CD4-positive, CD25-positive, alpha-beta regulatory T cell (primary cell): ENCODE measurements at places on chromosomes 7 and 10. TPM values are rescaled to one million over a fixed set of nuclear protein-coding genes. Genes with fewer than 3 reads are reported as not detected.

DNA sequence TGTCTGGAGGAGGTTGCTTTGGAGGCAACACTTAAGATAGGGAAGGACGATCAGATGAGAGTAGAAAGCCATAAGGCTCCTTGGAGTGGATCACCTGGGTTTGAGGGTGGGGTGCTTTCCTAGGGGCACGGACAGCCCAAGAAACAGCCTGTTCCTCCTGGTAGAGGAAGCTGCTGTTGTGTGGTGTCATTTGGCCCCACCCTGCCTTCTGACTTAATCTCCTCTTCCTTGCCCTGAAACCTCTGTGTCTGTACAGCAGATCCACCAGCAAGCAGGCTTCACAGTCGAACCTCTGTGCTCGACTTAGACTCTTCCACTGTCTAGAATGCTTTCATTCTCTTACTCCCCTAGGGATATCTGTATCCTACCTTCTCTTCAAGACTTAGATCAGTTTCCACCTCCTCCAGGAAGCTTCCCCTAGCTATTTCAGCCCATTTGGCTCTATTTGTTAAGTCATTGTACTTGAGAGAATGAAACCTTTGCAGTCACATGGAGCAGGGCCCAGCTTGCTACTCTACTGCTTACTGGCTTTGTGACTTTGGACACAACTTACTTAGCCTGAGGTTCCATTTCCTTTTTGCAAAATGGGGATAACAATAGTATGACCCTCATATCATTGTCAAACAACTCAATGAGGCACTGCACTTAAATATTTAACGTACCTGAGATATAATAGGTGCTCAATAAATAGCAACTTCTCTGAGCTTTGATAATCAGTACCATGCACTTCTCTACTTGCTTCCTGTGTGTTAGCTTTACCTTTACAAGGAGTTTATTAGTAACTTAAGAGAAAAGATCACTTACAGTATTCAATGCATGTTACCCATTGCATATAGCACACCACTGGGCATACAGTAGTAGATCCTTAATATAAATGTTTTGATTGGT, 5.0 kb downstream of the MXI1 start:
- no peaks in the 10 kb centered on the region for H3K36me3 ChIP-seq
- peak overlapping the region; percentile 94 for H3K27ac ChIP-seq
- peak overlapping the region; percentile 88 for H3K4me3 ChIP-seq
- DNase-seq = peak; percentile 31
- H3K4me1 ChIP-seq = peaks cover 51% of the 10 kb centered on the region

DNA sequence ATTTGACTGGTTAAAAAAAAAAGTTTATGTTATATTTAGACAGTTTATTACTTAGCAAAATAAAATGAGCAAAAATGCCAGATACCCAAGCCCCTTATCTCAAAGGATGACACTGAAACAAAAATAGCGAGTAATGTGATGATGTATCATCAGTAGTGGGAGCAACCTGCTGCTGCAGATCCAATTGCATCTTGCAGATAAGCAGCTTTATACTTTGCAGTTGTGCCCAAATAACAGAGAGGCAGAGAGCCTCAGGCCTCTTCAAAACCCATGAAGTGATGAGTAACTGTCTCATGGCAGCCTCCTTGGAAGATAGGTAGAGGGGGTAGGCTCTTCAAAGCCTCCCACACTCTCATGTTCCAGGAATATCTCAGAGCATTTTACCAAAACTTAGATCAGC, 468.2 kb upstream of the LRRTM3 start:
- DNase-seq = no peak
- H3K36me3 ChIP-seq = no peaks in the 10 kb centered on the region
- H3K4me3 ChIP-seq = no peak overlapping the region
- H3K27me3 ChIP-seq = no peaks in the 10 kb centered on the region

DNA sequence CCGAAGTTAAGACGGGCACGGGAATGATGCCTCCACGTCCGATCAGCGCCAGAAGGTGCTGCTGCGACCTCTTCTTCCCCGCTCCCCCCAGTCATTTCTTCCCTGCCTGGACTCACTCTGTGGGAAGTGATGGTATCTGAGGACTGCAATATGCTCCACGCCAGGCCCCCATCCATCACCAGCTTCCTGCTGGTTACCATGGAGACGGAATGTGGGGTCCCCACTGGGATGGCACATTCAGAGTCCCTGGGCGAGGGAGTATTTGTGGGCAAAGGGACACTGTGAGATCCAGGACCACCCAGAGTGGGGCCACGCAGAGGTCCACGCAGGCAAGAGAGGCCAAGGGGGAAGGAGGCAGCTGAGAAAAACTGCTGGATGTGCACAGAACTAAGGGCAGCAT, 39.7 kb downstream of the CARD11 start:
- peaks cover 2% of the 10 kb centered on the region for H3K4me1 ChIP-seq
- peaks cover 32% of the 10 kb centered on the region for H3K36me3 ChIP-seq
- H3K4me3 ChIP-seq = no peak overlapping the region
- no peak overlapping the region for H3K27ac ChIP-seq
- DNase-seq = no peak

DNA sequence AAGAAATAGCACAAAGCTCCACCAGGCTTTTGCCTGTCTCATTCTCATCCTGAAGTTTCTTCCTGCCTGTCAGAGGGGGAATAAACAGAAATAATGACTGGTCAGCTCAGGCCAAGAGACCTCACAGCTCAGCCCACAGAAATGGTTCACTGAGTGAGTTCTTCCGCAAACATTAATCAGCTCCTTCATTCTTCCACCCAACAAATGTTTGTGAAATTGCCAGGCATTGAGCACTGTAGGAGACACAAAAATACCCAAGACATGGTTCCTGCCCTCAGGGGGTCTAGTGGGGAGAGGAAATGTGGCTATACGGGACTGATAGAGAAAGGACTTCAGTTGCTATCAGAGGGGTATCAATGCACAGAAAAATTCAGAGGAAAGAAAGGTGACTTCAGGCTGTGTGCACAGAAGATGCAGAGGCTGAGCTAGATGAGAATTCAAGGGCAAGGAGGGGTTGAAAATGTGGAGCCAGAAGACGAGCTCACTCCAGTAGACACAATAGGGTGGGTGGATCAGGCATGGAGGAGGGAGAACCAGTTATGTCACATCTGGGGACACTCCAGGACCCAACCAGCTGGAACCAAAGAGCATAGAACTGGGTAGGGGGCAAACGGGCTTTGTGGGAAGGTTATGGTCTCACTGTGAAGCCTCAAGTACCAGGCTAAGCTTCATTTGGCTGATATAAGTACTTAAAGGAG, 20.9 kb downstream of the MYOF start:
- no peak overlapping the region for H3K4me3 ChIP-seq
- H3K36me3 ChIP-seq = no peaks in the 10 kb centered on the region
- H3K27ac ChIP-seq = no peak overlapping the region

- no peak overlapping the region for H3K4me3 ChIP-seq
- no peak overlapping the region for H3K27ac ChIP-seq
- DNase-seq = no peak
Observed at GRCh38 chr7:145848691-145849090, 267.9 kb upstream of the CNTNAP2 start.

The DRGX gene
- total RNA-seq = not detected

DNA sequence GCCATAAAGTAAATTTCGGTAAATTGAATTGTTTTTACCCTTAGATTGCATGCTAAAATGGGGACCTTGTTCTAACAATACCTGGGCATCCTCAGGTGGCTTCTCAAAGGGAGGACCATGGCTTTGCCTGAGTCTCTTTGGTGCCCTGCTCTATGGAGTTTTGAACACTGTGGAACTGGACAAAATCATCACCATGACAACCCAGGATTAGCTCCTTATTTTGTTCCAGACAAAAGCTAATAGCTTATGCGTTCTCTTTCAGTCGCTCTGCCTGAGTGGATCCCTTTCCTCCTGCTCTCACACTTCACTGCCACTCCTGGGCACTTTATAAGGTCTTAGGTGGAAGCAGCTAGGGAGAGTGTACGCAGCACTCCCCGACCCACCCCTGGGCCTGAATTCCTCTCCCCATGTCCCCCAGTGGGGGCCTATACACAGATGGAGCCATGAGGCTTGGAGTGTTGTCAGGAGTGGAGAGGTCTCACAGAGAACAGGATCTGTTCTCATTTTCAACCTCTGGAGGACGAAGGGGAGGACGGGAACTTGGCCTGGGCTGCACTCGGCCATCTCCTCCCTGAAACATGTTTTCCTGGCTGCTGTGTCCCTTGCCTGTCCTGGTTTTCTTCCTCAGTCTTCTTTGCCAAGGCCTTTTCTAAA, 19.0 kb downstream of the ADCYAP1R1 start:
- no peaks in the 10 kb centered on the region for H3K36me3 ChIP-seq
- DNase-seq = no peak
- no peak overlapping the region for H3K27ac ChIP-seq
- H3K4me1 ChIP-seq = no peaks in the 10 kb centered on the region

DNA sequence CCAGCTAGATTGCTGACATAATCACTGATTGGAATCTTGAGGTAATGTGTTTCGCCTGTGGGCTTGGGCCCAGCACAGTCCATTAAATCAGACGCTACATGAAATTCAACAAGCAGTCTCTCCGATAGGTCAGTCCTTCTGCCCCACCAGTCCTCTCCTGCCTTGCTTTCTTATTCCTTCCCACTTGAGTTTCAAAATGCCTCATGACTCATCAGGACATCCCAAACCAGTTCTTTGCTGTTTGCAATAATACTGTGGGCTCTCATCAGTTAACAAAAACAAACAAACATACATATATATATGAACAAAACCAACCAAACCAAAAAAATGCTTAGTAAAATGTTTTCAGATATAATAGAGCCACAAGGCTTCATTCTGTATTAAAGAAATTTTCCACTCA, 599.0 kb downstream of the SORCS1 start:
- no peak for DNase-seq
- no peak overlapping the region for H3K27ac ChIP-seq
- H3K36me3 ChIP-seq = no peaks in the 10 kb centered on the region
- no peak overlapping the region for H3K4me3 ChIP-seq
- no peaks in the 10 kb centered on the region for H3K4me1 ChIP-seq

GRCh38 chr7:26532471-26532870, 240.8 kb downstream of the SNX10 start:
- no peak overlapping the region for H3K27ac ChIP-seq
- H3K4me3 ChIP-seq = no peak overlapping the region
- peaks cover 16% of the 10 kb centered on the region for H3K27me3 ChIP-seq
- no peak for DNase-seq

DNA sequence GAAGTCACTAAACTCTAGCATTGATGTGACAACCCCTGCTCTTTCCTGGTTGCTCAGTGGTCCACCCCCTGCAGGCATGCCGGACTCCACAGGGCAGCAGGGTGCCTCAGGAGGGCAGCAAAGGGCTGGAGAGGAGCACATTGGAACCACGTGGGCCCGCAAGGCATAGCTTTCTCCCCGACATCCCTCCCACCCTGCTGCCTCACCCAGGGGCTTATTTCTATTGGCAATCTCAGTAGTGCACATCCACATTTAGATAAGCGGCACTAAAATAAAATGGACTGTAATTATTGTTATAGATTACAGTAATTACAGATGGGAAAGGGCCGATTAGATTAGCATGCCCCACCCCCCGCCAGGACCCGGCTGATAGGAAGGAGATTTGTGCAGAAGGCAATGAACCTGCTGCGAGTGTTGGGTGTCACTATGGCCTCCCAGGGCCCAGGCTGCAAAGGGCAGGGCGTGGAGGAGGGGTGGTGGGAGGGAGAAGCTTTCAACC, 580.1 kb downstream of the GRID1 start:
- H3K4me3 ChIP-seq = no peak overlapping the region
- DNase-seq = no peak
- H3K27me3 ChIP-seq = no peaks in the 10 kb centered on the region
- no peaks in the 10 kb centered on the region for H3K36me3 ChIP-seq

DNA sequence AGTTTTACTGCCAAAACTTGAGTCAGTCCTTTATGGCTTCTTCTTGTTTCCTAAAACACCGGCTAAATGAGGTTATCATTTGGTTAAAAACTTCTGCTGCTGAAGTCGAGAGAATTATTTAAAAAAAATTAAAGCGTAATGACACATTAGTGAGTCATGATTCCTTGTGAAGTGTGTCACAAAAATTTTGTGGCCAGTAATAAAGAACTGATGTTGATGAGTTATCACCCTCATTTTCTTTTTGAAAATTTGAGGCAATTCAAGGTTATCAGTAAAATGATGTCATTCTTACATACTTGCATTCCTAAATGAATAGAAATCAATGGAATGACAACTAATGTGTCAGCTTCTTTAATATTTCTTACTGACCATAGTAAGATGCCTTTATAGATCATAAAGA, 427.4 kb downstream of the SORCS3 start:
- no peak overlapping the region for H3K4me3 ChIP-seq
- no peak for DNase-seq
- H3K4me1 ChIP-seq = no peaks in the 10 kb centered on the region
- no peak overlapping the region for H3K27ac ChIP-seq

The PAPOLB gene
- total RNA-seq = not detected

GRCh38 chr7:151568956-151569940, 49.6 kb upstream of the RHEB start:
- no peaks in the 10 kb centered on the region for H3K4me1 ChIP-seq
- peaks cover 27% of the 10 kb centered on the region for H3K36me3 ChIP-seq
- DNase-seq = no peak
- H3K27me3 ChIP-seq = no peaks in the 10 kb centered on the region
- H3K4me3 ChIP-seq = no peak overlapping the region

DNA sequence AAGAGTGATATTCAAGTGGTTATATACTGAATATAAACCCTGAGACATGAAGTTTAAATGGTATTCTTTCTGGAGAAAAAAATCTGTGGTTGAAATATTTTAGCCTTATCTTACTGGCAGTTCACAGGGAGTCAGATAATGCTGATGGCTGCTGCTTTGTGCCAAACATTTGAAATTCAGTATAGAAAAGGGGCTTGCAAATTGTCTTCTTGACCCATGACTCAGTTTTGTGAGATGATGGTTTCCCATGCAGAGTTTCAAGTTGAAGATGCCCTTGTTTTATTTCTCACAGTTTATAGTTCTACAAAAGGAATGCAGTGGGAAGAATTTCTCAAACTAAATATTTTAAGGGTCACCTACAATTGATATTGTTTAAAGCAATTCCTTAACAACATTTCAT, 251.1 kb upstream of the MEOX2 start:
- H3K4me3 ChIP-seq = no peak overlapping the region
- no peaks in the 10 kb centered on the region for H3K27me3 ChIP-seq
- no peaks in the 10 kb centered on the region for H3K36me3 ChIP-seq
- no peaks in the 10 kb centered on the region for H3K4me1 ChIP-seq
- no peak for DNase-seq
